ENCODE measurements at places on chromosomes 7 and 10. TPM values are rescaled to one million over a fixed set of nuclear protein-coding genes. Genes with fewer than 3 reads are reported as not detected.
A peak's percentile ranks its signal among the peaks of the same experiment; 100 is the strongest.

GRCh38 chr10:69794673-69795072, 7.0 kb upstream of the COL13A1 start:
- H3K36me3 ChIP-seq, result no peaks in the 10 kb centered on the region
- no peak overlapping the region for H3K4me3 ChIP-seq
- no peak for DNase-seq
- H3K4me1 ChIP-seq, result no peaks in the 10 kb centered on the region
- H3K27me3 ChIP-seq, result no peaks in the 10 kb centered on the region
- H3K27ac ChIP-seq, result no peak overlapping the region

DNA sequence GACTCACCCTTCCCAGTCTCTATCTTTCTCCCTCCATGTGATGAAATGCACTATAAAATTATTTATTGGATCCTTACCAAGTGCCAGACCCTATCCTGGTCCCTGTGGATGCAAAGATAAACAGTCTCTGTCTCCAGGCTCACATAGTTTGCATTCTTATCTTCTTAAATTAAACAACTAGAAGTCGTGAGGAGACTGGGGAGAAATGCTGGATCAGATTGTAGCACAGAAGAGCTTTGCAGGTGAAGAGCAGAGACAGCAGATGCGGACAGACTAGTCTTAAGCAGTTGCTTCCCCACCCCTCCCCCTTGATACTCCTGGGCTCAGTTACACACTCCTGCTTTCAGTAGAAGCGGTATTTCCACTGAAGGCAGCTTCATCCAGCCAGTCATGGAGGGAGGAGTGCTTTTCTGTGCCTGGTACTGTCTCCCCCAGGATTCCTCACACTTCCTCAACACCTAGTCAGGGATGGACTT, 20.8 kb upstream of the CDK1 start:
- no peak for DNase-seq
- H3K27ac ChIP-seq, result no peak overlapping the region
- H3K36me3 ChIP-seq, result no peaks in the 10 kb centered on the region
- H3K4me1 ChIP-seq, result no peaks in the 10 kb centered on the region

- H3K4me1 ChIP-seq, result no peaks in the 10 kb centered on the region
- DNase-seq, result no peak
- H3K4me3 ChIP-seq, result no peak overlapping the region
- no peaks in the 10 kb centered on the region for H3K27me3 ChIP-seq
- no peak overlapping the region for H3K27ac ChIP-seq
These were observed 184.9 kb downstream of the PTEN start for GRCh38 chr10:88048312-88048711.

DNA sequence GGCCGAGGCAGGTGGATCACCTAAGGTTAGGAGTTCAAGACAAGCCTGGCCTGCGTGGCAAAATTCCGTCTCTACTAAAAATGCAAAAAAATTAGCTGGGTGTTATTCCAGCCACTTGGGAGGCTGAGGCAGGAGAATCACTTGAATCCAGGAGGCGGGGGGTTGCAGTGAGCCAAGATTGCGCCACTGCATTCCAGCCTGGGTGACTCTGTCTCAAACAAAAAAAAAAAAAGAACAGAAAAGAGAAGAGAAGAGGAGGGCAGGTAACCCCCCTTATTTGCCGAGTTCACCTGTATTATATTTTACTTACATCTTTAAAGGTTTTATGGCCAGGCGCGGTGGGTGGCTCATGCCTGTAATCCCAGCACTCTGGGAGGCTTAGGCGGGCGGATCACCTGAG, 91.7 kb downstream of the RNF216 start:
- H3K4me1 ChIP-seq, result peaks cover 34% of the 10 kb centered on the region
- no peak overlapping the region for H3K27ac ChIP-seq
- no peak overlapping the region for H3K4me3 ChIP-seq
- no peak for DNase-seq

- DNase-seq, result peak; percentile 19
- no peaks in the 10 kb centered on the region for H3K27me3 ChIP-seq
- no peaks in the 10 kb centered on the region for H3K36me3 ChIP-seq
- no peak overlapping the region for H3K4me3 ChIP-seq
- peaks cover 13% of the 10 kb centered on the region for H3K4me1 ChIP-seq
These were observed 107.2 kb downstream of the SPDYE5 start for GRCh38 chr7:75599244-75599781.

Gene TMEM72
- total RNA-seq, result not detected

DNA sequence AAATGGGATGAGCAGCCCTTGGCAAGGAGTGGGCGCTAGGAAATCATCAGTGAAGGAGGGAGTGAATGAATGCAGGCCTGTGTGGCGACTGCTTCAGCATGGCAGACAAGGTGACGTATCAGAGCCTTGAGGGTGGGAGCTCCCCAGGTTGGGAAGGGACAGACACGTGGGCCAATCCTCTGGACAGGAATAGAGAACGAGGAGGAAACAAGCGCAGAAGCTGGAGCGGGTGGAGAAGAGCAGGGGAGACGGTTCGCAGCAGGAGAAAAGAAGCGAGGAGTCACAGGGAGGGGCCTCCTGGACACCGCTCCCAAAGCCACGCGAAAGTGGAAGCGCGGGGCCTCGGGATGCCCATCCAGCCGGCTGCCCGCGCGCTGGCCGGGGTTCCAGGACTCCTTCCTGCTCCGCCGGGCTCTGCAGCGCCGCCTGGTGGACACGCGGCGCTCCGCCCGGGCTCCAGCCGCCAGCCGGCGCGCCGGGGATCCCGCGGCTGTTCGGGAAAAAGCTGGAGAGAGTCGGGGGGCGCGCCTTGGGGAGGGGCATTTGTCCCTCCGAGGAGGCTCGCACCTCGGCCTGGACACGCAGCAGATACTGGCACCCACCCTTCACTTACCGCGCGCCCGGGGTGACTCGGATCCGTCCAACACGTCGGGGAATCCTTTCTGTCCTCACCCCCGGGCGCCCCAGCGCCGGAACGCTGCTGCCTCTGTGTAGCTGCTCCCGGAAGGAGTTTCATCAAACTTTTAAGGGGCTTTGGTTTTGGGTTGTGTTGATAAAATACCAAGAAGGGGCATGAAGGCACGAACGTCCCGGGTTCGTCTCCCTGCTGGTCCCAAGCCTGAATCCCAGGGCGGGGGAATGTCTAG, 6.3 kb downstream of the ZNF503 start:
- peak; percentile 82 for DNase-seq
- H3K4me3 ChIP-seq, result peak overlapping the region; percentile 93
- no peaks in the 10 kb centered on the region for H3K27me3 ChIP-seq
- no peaks in the 10 kb centered on the region for H3K36me3 ChIP-seq
- no peak overlapping the region for H3K27ac ChIP-seq
- peaks cover 3% of the 10 kb centered on the region for H3K4me1 ChIP-seq

- no peak for DNase-seq
- H3K4me1 ChIP-seq, result peaks cover 14% of the 10 kb centered on the region
- no peaks in the 10 kb centered on the region for H3K36me3 ChIP-seq
- no peak overlapping the region for H3K4me3 ChIP-seq
- H3K27ac ChIP-seq, result no peak overlapping the region
These were observed 49.3 kb downstream of the CALML3 start for GRCh38 chr10:5573968-5574641.
